Stromal cell of bone marrow (primary cell): ENCODE measurements at places on chromosomes 1 and 21.
A peak's percentile ranks its signal among the peaks of the same experiment; 100 is the strongest.

- DNase-seq, result peak; percentile 55
These were observed 153.5 kb downstream of the RERE start for GRCh38 chr1:8663915-8664329.

GRCh38 chr1:72137656-72138055 is 144.7 kb downstream of the NEGR1 start:
- no peak for DNase-seq

DNA sequence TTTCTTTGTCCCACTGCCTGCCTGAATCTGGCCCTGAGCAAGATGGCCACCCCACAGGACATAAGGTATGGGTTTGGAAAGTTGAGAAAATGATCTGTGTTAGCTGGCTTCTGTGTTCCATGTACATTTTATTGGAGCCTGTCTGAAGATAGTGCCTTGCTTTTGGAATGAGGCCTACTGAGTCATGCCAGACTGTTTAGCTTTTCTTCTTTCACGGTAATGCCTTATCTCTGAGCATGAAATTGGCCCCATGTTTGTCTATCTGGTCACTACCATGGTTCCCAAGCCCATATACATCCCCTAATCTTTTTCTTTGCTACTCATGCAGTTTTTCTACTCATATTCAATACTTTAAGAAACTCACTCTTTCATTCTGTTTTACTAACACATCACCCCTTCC is 85.1 kb upstream of the LMO4 start:
- DNase-seq, result no peak

DNA sequence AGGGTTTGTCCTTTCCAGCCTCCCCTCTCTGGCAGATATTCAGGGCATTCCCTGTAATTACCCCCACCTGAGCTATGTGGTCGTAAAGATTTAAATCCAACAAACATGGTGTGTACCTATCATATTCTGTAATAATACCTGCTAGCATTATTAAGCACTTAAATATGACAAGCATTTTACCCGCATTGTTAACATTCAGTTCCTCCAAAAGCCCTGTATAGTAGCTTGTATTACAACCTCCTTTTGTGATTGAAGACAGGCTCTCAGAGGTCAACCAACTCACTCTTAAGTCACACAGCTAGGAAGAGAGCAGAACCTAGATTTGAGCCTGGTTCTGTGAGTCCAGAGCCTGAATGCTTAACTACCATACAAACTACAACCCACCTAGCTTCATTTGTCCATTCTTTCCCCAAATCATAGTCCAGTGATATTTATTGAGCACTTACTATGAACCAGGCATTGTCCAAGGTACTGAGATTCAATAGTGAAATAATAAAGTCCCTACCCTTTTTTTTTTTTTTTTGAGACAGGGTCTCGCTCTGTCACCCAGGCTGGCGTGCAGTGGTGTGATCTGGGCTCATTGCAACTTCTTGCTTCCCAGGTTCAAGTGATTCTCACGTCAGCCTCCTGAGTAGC is 13.8 kb upstream of the KDM4A start:
- DNase-seq, result no peak

DNA sequence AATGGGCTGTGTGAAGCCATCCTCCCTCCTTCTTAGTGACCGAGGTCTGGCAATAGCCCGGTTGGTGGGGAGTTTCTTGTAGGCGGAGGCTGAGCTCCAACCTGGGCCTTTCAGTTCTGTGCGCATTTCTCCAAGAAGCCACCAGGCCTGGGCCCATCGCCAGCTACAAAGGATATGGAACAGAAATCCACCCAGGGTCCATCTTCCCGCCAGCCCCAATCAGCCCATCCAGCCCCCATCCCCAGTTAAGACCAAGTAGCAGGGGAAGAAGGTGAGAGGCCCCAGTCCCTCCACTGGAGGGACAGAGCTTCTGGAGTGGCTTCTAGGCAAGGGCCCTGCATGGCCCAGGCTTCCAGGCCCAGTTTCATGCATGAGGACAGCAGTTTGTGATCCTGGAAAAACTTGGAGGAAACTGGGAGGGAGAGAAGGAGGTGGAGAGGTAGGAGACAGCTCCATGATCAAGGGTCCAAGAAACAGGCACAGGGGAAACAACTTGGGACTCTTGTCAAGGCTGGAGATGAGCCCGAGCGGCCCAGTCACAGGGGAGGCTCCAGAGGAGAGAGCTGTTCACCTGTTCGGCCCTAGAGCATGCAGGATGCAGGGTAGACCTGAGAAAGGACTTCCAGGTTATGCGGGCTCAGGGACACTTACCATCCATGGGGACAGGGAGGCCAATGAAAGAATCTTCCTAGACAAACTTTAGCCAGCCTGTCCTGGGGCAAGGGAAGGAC is 261.2 kb downstream of the PTPRU start:
- no peak for DNase-seq

- no peak for DNase-seq
These were observed 15.6 kb downstream of the LRRC8D start for GRCh38 chr1:89836252-89837035.

GRCh38 chr21:39159342-39160063 is 23.7 kb downstream of the PSMG1 start:
- no peak for DNase-seq

GRCh38 chr1:156253634-156254033 is 5.8 kb upstream of the PAQR6 start:
- no peak for DNase-seq

GRCh38 chr1:239125027-239125426 is 261.3 kb upstream of the CHRM3 start:
- peak; percentile 1 for DNase-seq

DNA sequence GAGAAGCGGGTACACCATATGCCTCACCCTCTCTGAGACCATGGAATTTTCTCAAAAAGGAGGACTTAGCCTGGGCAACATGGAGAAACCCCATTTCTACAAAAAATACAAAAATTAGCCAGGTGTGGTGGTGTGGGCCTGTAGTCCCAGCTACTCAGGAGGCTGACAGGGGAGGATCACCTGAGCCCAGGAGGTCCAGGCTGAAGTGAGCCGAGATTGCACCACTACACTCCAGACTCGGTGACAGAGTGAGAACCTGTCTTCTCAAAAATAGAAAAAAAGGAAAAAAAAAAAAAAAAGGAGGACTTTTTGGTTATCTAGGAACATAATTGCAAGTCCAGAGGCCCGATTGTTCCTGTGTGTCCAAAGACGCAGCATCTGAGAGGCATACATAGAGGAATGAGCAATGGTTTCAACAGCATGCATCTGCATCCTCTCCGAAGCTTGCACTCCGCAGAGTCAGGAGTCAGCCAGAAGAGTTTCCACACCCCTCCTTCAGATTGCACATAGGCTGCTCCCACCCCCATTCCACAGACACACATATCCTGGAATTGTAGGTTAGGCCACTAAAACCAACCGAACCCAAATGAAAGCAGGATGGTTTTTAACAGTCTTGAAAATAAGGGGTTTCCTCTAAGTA is 2.5 kb upstream of the TBX15 start:
- no peak for DNase-seq

DNA sequence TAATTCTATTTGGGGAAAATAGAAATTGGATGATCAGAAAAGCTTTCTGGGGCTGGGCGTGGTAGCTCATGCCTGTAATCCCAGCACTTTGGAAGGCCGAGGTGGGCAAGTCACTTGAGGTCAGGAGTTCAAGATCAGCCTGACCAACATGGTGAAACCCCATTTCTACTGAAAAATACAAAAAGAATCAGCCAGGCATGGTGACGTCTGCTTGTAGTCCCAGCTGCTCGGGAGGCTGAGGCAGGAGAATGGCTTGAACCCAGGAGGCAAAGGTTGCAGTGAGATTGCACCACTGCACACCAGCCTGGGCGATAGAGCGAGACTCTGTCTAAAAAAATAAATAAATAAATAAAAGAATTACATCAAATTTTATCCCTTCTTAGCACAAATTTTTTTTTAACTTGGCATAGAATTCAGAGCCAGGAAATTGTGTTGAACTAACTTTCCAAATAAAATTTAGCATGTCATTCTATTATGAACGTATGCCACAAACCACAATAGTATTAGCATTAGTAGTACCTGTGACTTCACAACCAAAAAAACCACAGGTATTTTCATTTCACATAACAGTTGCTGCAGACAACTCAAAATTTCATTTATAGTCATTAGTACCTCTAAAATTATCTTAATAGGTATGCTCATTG is 4.5 kb upstream of the ANKRD13C start:
- DNase-seq, result no peak

DNA sequence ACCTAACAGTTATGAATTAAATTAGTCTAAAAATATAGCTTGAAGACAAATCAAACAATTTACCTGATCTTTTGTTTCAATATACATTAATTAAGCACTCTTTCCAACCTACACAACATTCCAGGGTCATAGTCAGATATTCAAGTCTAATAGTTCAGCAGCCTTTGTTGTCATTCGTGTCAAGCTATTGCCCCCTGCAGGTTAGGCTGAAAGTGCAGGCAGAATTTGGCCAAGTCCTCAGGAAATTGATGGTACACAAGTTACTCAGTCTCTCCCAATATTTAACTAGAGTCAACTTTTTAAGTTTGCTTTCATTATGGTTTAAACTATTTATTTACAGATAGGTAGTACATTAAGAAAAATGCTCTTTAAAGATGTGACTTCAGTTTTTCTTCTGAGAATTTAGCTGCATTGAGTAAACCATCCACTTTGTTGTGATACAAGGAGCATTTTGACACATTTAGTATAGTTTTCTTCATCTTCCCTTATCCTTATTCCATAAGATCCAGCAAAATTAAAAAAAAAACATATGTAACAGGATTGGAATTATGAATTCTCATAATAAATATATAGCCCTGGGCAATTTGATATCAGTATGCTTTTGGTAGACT is 130.3 kb upstream of the DPYD start:
- peak; percentile 62 for DNase-seq

- no peak for DNase-seq
These were observed 13.1 kb upstream of the BCL9 start for GRCh38 chr1:147527941-147528936.

GRCh38 chr1:246476771-246477170 is 30.3 kb downstream of the SMYD3 start:
- peak; percentile 39 for DNase-seq

- no peak for DNase-seq
These were observed 2.0 kb upstream of the ACOT11 start for GRCh38 chr1:54545916-54546635.

GRCh38 chr1:71210718-71211117 is 129.9 kb upstream of the ZRANB2 start:
- no peak for DNase-seq

- no peak for DNase-seq
These were observed 75.6 kb upstream of the COA6 start for GRCh38 chr1:234297668-234298067.

- no peak for DNase-seq
These were observed 138.6 kb upstream of the JUN start for GRCh38 chr1:58922302-58923089.

GRCh38 chr21:38039841-38040240 is 123.6 kb upstream of the KCNJ6 start:
- DNase-seq, result no peak

- DNase-seq, result peak; percentile 23
These were observed 22.9 kb upstream of the NDC1 start for GRCh38 chr1:53860967-53861411.

GRCh38 chr1:209870151-209870831 is 42.5 kb downstream of the UTP25 start:
- peak; percentile 56 for DNase-seq

DNA sequence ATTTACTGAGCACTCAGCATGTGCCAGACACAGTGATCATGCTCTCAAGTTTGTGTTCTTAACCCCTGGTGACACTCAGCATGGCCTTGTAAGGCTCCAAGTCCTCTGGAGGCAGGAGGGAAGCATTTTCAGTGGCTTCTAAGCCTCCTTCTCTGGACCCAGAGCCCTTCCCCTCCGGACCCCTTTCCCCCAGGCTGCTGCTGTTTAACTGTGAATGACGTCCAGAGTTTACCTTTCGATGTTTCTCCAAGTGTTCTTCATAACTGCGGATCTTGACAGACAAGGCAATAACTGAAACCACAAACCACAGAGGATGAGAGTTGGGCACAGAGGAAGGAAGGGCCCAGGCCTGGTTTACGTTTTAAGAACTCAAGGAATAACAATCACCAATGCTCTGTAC is 6.5 kb downstream of the MRPS15 start:
- no peak for DNase-seq

- peak; percentile 96 for DNase-seq
These were observed 162.6 kb upstream of the IRF2BP2 start for GRCh38 chr1:234772345-234773147.

GRCh38 chr21:28561772-28562171 is 430.9 kb downstream of the LTN1 start:
- no peak for DNase-seq

DNA sequence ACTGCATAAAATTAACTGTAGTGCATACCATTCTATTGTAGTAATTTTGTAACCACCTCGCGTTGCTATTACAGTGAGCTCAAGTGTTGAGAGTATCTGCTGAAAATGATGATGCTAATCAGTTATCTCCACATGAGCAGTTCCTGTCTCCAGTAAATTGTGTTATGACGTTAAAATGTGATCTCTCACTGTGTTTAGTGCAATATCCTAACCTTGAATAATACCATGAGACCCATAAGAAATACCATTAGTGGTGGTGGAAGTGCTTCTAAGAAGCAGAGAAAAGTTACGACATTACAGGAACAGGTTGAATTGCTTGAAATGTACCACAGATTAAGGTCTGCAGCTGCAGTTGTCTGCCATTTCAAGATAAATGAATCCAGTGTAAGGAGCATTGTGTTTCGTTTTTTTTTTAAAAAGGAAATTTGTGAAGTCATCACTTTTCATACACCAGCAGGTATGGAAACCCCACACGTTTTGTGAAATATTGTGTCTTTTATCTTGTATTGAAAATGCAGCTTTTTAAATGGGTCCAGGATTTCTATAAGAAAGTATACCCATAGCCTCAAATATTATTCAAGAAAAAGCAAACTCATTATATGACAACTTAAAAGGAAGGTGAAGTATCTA is 72.5 kb downstream of the ANGPTL1 start:
- DNase-seq, result no peak
